ENCODE measurements at places on chromosomes 11 and 22.

DNA sequence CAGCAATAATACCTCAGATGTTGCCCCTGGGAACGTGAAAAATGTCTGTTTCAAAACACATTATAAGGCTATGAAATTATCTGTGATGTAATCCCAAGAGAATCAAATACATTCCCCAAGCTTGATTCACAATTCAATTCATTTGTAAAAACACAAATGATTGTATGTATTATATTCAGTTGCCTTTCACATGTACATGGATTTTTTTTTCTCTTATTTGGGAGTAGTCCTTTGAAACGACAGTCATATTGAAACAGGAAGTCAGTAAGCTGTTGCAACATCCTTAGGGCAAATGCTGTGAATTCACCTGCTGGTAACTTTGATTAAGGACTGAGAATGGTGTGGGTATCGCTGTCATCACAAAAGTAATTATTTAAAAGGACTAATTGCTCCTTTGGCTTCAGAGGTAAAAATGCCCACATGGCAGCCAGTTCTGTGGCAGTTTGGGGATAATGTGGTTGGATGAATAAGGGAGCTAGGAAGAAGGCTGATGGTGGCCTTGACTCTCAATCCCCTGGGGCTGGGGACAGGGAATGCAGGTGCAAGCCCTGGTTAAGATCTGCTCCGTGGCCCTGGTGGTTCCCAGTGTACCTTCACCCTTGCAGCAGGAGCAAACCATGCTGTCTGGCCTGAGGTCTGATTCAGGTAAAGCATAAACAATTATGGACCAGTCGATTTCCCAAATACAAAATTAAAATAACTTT is 13.2 kb downstream of the EHF start:
- no peak for DNase-seq

- no peak for DNase-seq
These were observed 69.1 kb upstream of the APOA1 start for GRCh38 chr11:116906479-116906878.

DNA sequence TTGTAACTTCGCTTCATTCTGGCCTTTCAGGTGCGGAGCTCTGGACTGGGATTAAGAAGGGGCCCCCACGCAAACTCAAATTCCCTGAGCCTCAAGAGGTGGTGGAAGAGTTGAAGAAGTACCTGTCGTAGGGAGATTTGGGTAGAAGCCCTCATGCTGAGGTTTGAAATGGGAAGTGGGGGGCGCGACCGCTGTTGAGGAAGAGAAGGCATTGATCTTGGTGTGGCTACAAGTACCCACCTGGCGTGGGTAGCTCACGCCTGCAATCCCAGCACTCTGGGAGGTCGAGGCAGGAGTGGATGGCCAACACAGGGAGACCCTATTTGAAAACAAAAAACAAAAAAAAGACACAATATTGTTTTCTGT is 779 bp downstream of the SELENOH start:
- DNase-seq, result no peak

DNA sequence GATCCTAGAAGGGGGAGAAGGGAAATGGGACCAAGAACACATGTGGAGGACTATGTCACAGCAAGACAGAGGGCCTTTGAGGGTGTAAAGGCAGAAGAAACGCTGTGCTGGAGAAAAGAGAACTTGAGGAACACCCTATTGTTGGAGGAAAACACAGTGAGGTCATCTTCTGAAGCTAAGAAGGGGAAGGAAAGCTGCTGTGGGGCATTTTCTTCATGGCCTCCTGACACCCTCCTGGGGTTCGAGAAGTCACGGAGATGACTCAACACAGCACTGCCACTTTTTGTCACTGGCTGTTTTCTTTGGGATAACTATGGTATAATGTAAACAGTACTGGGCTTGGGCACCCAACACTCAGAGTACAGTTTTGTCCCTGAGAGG is 492.6 kb upstream of the CADM1 start:
- no peak for DNase-seq
